ENCODE measurements at places on chromosomes 2 and 18.

GRCh38 chr18:11696451-11696850 is 7.4 kb downstream of the GNAL start:
- DNase-seq, result no peak

DNA sequence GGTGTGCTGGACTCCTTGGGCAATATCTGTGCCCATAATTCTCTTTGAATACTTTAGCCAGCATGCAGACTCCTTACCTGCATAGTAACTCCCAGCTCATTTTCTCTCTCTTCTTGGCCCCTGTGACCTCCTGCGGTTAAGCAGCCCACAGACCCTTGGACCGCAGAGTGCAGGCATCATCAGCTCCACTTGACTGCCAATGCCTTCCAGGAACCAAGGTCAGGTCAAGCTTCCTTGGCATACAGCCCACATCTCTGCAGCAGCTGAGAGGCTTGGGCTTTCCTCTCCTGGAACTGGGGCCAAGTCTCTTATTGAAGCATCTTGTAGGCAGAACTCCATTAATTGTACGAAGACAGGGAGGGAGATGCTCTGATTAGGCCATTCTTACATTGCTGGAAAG is 130.1 kb upstream of the PIEZO2 start:
- no peak for DNase-seq

GRCh38 chr2:216735086-216735485 is 39.7 kb upstream of the IGFBP5 start:
- DNase-seq, result no peak

DNA sequence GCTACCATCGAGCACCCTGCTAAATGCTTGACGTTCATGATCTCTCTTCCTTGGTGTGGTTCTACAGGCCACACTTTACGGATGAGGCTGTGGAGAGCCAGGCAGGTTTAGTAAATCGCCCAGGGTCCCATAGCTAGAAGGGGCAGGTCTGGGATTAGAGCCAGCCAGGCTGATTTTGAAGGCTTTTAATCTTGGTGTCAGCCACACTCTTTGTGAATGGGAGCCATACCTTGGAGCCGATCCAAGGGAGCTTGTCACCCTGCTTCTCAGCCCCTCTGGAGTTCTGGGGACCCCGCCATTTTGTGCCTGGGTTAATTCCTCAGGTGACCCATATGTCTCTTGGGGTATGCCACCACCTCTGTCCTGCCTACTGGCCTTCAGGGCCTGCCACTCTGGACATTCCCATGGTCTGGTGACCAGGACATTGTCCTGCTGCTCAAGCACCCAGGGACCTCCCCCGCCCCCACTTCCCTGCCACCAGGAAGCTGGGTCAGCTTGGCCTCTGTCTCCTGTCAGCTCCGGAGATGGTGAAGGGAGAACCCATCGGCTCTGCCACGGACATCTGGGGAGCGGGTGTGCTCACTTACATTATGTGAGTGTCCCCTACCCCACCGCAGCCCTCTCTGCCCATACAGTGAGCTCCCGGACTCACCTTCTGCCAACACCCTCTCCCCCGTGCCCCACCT is 7.3 kb upstream of the GMPPA start:
- no peak for DNase-seq

DNA sequence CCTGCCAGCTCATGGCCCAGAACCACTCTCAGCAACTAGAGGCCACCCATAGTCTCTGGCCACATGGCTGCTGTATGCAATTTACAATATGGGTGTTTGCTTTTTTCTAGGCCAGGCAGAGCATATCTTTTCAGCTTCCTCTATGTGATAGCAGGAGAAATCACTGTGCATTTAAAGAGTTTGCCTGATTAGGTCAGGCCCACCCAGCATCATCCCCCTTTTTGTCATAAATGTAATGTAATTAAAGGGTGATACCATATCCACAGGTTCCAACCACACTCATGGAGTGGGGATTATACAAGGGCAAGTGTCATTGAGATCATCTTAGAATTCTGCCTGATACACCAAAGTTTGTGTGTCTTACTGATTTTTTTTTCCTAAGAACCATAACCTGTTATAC is 71.7 kb upstream of the TTC21B start:
- no peak for DNase-seq

- no peak for DNase-seq
These were observed 7.3 kb upstream of the VAPA start for GRCh38 chr18:9906481-9906880.

DNA sequence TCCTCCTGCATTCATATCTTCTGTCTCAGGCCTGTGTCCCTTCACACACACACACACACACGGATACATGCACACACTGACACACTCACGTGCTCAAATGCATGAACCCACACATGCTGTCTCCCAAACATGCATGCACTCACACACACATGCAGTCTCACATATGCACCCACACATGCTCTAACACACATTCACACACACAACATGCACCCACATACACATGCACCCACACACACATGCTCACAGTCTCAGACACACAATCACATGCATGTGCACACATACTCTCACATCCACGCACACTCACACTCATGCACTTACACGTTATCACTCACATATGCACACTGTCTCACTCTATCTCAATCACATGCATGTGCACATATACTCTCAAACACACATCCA is 1.9 kb upstream of the CD226 start:
- no peak for DNase-seq

DNA sequence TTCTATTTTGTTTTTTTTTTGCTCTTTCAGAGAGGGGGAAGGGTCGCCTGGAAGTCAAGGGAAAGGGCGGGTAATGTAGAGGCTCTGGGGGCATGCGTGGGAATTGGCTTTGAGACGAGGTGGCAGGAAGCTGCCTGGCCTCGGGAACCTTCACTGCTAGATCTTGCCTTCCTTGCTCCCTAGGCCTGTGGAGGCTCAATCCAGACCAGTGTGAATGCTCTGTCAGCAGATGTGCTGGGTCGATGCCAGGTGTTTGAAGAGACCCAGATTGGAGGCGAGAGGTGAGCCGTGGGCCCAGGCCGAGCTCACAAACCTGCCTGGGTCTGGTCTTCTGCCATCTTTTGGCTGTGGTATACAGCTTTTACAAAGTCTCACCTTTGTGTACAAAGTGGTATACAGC is 15.5 kb downstream of the CCT7 start:
- DNase-seq, result no peak

- no peak for DNase-seq
These were observed 65.8 kb upstream of the SLC35F5 start for GRCh38 chr2:113822087-113822815.

DNA sequence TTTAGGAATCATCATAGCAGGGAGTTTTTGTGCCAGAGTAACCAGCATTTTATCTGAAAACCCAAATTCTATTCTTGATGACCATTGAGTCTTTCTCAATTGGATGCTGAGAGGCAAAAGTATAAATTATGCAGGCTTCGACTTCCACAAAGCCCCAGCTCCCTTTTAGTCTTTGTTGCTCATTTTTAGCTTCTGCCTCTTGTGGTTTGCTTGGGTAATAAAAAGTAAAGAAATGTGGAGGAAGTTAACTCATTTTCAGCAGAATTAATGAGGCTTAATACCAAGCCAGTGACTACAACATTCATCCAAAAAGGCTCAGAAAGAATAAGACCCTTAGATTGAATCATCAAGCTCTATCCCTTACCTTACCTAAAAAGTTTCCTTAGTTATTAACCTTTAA is 18.6 kb downstream of the ERMN start:
- peak; percentile 16 for DNase-seq

- no peak for DNase-seq
These were observed 17.0 kb downstream of the GPR35 start for GRCh38 chr2:240642061-240642805.

GRCh38 chr2:212005085-212005671 is 533.4 kb downstream of the ERBB4 start:
- no peak for DNase-seq

DNA sequence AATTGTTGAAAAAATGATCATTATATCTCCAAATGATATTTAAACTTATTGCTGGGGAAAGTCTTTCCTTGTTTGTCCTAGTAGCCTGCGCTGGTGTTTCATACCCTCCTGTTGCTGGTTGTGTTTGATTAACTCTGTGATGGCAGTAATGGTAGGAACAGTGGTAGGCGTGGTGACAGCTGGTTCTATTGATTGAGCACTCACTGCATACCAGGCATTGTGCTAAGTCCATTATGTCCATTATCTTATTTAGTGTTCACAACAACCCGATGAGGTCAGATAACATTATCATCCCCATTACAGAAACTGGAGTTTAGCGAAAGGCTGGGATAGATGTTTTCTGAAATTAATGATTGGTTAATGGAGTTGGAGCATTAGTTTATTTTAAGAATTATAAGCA is 77.8 kb upstream of the STON1 start:
- no peak for DNase-seq

- no peak for DNase-seq
These were observed 456.6 kb upstream of the ID2 start for GRCh38 chr2:8225266-8225665.

DNA sequence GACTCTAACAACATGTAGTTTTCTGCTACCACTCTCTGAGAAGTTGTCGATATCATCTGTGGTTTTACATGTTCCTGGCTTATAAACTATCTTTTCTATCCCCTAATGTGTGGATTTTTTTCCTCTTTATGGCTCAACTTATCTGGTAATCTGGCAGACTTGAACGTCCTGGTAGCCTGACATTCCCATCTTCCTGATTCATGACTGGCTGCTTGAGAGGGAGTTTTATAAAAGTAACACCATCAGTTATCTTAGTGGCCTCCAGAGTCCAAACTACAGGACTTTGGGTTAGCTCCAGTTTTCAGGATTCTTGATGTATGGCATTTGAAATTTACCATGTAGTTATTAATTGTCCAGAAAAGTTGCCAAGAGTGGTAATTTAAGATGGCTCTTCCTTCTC is 174.0 kb upstream of the GULP1 start:
- DNase-seq, result no peak

DNA sequence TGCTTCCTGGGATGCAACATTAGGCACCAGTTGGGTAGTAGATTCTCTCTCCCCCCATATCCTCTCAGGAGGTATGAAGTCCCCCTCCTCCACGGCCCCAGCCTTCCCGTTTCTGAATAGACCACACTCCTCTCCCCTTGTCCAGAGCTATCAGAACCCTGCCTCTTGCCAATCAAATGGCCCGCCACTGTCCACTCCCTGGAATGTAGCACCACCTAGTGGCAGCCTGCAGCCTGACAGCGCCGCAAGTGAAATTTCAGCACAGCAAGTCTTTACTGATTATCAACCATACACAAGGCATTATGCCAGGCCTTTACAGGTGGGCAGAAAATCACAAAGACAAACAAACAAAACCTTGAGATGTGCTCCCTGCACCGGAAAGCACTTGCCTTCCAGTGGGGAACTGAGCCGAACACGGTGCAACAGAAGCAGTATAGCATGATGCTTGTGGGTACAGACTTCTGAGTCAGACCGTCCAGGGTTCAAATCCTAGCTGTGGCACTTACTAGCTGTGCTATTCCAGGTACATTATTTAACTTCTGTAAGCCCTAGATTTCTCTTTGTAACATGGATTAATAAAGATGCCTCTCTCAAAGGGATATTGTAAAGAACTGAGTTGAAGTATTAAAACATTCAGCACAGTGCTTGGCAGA is 174.0 kb downstream of the SMAD2 start:
- no peak for DNase-seq

DNA sequence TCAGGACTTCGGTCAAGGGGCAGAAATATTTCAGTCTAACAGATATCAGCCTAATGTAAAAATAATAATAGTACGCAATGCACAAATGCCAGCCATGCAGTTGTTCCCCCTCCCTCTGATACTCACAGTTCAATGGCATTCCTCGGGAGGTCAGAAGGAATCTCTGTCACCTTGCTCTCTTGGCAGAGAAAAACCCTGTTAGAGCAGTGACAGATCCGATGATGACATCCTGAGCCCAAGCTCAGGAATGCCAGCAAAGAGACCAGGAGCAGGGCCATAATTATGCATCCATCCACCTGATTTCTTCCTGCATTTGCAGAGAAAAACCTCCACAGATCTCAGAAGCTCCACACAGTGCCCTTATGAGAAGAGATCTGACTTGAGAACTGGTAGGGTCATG is at the start of gene FSHR:
FSHR (minus strand) TSS at position 376 of the 400 bp plus-strand sequence; CDS start at position 278, 98 bp downstream.
- no peak for DNase-seq

DNA sequence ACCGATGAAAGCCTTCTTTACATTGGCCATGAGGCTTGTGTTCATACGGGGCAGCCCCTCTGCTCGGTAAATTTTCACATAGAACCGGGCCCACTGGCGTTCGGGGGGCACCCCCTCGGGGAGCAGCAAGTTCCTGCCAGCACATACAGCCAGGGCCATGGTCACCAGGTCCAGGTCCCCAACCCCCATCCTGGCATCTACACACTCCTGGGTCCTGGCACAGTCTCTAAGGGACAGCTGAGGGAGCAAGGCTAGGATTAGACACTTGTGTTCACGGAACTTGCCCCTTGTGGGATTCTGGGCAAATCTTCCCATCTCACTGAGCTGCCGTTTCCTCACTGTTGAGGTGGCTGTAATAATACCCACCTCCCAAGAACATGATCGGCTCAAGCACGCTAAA is 5.6 kb upstream of the OTOF start:
- DNase-seq, result no peak

DNA sequence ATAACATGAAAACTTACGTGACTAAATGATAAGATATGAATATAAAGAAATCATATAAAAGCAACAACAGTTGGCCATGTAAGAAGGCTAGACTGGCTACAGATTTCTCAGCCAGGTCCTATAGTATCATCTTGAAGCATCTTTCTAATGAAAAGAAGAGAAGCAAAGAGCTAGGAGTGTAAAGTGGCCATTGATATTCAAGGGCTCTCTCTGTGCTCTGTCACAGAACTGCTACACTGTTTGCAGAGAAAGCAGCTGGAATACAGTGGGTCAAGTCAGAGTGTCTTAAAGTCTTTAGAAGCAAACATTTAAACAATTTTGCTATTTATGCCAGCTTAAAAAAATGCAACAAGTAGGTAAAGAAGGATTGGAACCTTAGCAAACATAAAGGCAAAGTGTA is 118.8 kb downstream of the SCN9A start:
- DNase-seq, result no peak

DNA sequence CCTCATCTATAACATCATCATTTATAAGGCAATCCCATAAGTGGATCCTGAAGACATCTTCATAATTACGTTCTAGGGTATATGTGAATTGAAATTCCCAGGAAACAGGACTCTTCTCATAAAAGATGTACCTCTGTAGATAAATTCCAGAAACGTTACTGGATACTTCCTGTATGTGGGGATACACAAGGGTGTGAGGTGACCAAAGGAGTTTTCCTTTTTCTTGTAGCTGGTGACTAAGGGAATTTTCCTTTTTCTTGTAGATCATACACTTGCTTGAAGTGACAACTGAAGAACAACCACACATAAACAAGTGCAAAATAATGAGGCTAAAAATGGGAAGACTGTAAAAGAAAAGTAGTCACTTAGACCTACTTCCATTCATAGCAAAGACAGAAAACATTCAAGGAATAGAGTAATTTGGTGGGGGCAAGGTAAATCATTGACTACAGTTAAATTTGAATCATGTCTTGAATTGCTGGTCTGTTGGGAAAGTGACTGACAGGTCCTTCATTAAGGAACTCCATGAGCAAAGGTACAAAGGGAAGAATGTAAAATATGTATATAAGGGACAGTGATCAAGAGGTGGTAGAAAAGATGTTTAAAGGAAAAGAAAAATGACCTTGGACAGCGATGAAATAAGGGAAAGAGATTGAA is 53.2 kb upstream of the UBE2E3 start:
- DNase-seq, result no peak

All from hematopoietic multipotent progenitor cell (in vitro differentiated cells).